NCI-H1417 treated with DMSO at 0.1 percent for 48 hours (cell line): ENCODE measurements at places on chromosomes 7 and 10.

- DNase-seq, result no peak
Measured at GRCh38 chr7:92835851-92836488, 403 bp downstream of the CDK6 start.

GRCh38 chr10:43225787-43226153 lies 41.1 kb downstream of the RASGEF1A start:
- DNase-seq, result no peak

DNA sequence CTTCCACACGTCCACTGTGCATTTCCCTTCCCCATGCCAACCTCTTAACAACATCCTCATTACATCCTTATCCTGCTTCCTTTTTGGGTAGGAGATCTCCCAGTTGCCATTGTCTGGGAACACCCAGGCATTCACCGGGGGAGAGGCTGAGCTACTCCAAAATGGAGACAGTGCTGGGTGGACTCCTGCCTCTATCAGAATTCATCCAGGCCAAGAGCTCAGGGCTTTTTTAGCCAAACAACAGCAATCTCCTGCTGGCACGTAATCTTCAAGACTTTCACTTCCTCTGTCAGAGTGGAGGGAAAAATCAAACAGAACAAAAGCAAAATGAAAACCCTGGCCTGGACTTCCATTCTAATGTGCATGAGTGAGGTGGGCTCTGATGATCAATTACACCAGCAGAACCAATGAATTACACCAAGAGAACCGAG lies 245.0 kb downstream of the PRPF18 start:
- no peak for DNase-seq

GRCh38 chr7:69683002-69683401 lies 84.7 kb downstream of the AUTS2 start:
- no peak for DNase-seq

- DNase-seq, result no peak
Measured at GRCh38 chr10:15703151-15703880, 16.4 kb downstream of the ITGA8 start.

DNA sequence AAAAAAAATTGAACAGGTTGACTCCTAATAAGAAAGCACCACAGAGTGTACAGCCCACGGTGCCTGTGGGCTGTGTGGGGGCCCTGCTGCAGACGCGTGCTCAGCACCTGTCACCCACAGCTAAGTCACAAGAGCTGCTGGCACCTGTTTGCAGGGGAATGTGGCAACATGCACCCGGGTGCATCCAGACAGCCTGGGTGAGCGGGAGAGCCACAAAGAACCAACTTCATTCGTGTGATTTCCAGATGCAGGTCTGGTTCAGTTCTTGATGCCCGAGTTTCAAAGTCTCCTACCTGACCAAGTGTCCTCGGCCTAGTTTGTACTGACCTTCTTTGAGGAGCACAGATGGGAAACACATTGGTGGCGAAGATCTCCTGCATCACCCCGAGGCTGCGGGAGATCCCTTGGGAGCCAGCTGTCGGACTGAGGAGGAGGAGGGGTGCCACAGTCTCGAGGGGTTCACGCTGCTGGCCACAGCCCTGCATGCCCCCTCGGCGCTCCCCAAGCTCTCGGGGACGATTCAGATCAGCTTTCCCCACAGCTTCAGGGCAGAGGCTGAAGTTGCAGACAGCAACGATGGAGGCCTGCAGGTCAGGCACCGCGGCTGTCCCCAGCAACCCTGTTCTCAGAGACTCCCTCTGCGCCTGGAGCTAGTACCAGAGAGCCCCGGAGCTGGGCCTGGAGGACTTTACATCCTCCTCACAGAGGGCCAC lies 35.3 kb downstream of the AMZ1 start:
- DNase-seq, result no peak

GRCh38 chr7:158837790-158838637 lies 8.7 kb upstream of the ESYT2 start:
- DNase-seq, result no peak
